Umbilical cord (tissue), 2 donors: ENCODE measurements at places on chromosomes 5 and 9. TPM values are rescaled to one million over a fixed set of nuclear protein-coding genes. Genes with fewer than 3 reads are reported as not detected.

- DNase-seq, result no peak
Observed at GRCh38 chr9:137108608-137109249, 5.8 kb downstream of the DPP7 start.

DNA sequence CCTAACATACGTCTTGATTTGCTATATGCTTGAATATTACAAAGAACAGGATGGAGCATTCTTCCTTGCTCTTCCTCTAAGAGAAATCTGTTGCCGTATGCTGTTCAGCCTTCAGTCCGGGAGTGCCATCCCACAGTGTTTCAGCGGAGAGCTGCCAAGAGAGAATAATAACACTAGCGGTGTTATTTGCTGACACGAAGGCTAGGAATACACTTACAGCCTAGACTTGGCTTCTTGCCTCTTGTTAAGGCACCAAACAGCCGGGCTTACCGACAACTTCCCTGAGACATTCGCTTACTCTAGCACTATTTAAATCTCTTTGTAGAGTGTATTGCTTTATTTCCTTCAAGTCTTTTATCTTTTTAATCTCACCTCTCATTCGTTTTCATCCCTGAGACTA is 31.4 kb downstream of the KCTD16 start:
- DNase-seq, result peak; percentile 92

- peak; percentile 70 for DNase-seq
Observed at GRCh38 chr9:110579034-110579861, at the start of gene SVEP1. Gene SVEP1, minus strand, starts transcription at chr9:110579741. Its CDS starts 198 bp downstream, at chr9:110579543.

The RAPGEF6 gene
- total RNA-seq, result 45.7 TPM

DNA sequence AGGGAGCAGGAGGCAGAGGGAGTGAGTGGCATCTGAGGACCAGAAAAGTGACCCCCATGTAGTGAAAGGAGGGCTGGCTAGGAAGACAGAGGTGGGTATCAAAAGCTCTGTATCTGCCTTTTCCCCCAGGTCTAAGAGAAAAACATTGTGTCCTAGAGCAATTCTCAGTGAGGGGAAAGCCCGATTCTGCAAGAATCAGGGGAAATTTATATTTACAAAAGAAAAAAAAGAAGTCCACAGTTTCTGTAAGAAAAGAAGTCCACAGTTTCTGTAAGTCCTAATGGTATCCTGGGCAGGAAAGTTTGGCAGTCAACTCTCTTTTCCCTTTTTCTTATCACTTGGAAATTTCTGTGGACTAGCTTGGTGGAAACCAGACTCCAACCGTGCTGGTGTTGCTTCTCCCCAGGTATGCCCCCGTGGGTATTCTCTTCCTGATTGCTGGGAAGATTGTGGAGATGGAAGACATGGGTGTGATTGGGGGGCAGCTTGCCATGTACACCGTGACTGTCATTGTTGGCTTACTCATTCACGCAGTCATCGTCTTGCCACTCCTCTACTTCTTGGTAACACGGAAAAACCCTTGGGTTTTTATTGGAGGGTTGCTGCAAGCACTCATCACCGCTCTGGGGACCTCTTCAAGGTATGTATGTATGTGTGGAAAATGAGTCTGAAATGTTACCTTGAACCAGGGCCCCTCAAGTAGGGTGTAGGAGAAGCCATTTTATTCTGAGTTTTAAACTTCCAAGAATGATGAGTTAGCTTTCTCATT is 73.0 kb downstream of the SLC1A3 start:
- DNase-seq, result no peak

The TEK gene
- 28.6 TPM for total RNA-seq

DNA sequence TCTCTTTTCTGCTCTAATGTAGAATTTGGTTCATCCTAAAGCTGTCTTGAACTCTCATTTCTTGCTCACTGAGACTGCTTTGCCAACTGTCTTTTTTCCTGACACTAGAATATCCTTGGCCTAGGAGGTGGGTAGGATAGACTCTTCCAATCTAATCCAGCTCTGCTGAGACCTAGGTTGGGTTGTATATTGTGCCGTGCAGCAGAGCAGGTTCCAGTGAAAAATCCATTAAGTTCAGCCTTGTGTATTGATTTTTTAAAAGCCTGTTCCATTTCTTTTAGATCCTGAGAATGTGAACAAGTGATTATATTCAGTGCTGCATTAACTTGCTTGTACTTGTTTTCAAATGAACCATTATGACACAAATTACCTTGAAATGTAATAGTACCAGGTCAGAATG is 539.6 kb downstream of the LRRC70 start:
- DNase-seq, result no peak
